ENCODE measurements at places on chromosomes 2 and 18. TPM values are rescaled to one million over a fixed set of nuclear protein-coding genes. Genes with fewer than 3 reads are reported as not detected.

Gene RFTN2
- total RNA-seq, result 22.8 TPM

Gene SNRNP200
- total RNA-seq, result 41.6 TPM

Gene CD8B2
- total RNA-seq, result under 0.01 TPM

Gene CRYGC
- not detected for total RNA-seq

Gene CD207
- not detected for total RNA-seq

Gene REL
- total RNA-seq, result 5.7 TPM

Gene SLC4A5
- total RNA-seq, result 1.2 TPM

Gene COL3A1
- 88.0 TPM for total RNA-seq

Gene NXPH2
- total RNA-seq, result 25.7 TPM

Gene MAP2
- 678 TPM for total RNA-seq

Gene DES
- total RNA-seq, result 0.41 TPM

Gene RUFY4
- total RNA-seq, result not detected

Gene INO80B
- 9.8 TPM for total RNA-seq

Gene LRP2
- total RNA-seq, result 0.82 TPM

Gene NIFK
- total RNA-seq, result 53.8 TPM

Gene FSIP2
- 2.0 TPM for total RNA-seq

Gene PSMD1
- 116 TPM for total RNA-seq

Gene ASXL3
- total RNA-seq, result 87.2 TPM

Gene KCNG2
- under 0.01 TPM for total RNA-seq

Gene PER2
- total RNA-seq, result 5.3 TPM

Gene MFSD2B
- total RNA-seq, result 0.41 TPM

Gene EDAR
- total RNA-seq, result under 0.01 TPM

Gene AQP4
- 57.9 TPM for total RNA-seq

Gene OXER1
- not detected for total RNA-seq

Gene UGT1A10
- not detected for total RNA-seq

Gene SP5
- 0.82 TPM for total RNA-seq

Gene ALPI
- total RNA-seq, result not detected

Gene HRH4
- total RNA-seq, result not detected

Gene PDE11A
- 1.2 TPM for total RNA-seq

Gene PLGLB2
- total RNA-seq, result 0.41 TPM

Gene SPDYA
- total RNA-seq, result 0.82 TPM

Gene ABI2
- total RNA-seq, result 147 TPM

Gene CEP68
- total RNA-seq, result 46.5 TPM

Gene GNAL
- total RNA-seq, result 92.9 TPM

Gene MC4R
- 3.3 TPM for total RNA-seq

Gene TMEM198
- 14.7 TPM for total RNA-seq

Gene SCTR
- total RNA-seq, result 0.82 TPM

Gene TFCP2L1
- under 0.01 TPM for total RNA-seq

Gene SKOR2
- total RNA-seq, result not detected

Gene ALPP
- total RNA-seq, result not detected

Gene SAG
- 0.82 TPM for total RNA-seq

Gene TNFRSF11A
- 0.82 TPM for total RNA-seq

Gene ABCG8
- total RNA-seq, result 0.41 TPM

Gene CFC1
- total RNA-seq, result 0.41 TPM

Gene DIPK1C
- total RNA-seq, result 4.9 TPM

Gene NUP35
- 42.0 TPM for total RNA-seq

Gene IL1A
- 0.41 TPM for total RNA-seq
